Daoy (cell line): ENCODE measurements at places on chromosomes 6 and 20. TPM values are rescaled to one million over a fixed set of nuclear protein-coding genes. Genes with fewer than 3 reads are reported as not detected.

Gene PROKR2
- not detected in 2 replicates for total RNA-seq

Gene DCDC2
- total RNA-seq = 0.24 and 0.51 TPM in 2 replicates

DNA sequence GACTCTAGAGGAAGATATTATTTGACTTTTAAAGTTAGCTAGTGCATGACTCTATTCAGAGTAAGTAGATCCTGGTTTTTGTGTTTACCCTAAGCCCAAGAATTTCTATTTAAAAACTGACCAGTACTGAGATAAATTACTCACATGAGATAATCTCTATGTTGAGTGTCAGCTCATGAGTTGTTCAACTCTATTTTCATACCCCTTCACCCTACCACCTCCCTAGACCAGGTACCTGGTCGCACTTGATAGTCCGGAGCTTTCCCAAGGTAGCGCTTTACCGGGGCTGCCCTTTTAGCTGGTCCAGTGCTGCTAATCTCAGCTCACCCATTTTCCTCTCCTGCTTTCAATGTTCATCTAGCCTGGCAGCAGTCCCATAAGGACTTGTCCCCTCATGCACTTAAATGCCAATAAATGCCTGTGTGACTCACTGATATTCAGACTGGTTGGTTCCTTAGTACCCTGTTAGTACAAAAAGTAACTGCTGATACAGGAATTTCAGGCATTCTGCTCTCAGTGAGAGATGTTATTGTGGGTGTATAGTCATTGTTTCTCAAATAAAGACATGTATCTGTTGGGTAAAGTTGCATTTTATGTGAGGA, 503.9 kb downstream of the ADGRB3 start:
- no peak for DNase-seq

DNA sequence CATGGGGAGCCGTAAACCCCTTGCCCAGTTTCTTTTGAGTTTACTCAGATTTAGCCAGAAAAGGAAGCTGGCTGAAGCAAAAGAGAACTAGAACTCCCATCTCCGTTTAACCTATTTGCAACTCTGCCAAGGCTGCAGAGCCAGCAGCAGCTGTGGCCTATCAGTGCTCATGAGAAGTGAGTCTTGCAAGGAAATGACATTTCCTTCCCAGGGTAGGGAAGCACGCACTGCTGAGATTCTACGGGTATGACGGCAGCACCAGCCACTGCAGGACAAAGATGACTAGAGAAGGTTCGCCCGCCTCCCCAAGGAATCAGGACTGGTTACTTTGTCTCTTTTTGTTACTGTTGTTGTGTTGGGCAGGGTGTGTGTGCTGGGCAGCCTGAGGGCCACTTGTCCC, 47.6 kb downstream of the PPP1R3G start:
- peak; percentile 35 for DNase-seq

GRCh38 chr6:152775428-152775827, 24.8 kb downstream of the VIP start:
- DNase-seq = no peak

DNA sequence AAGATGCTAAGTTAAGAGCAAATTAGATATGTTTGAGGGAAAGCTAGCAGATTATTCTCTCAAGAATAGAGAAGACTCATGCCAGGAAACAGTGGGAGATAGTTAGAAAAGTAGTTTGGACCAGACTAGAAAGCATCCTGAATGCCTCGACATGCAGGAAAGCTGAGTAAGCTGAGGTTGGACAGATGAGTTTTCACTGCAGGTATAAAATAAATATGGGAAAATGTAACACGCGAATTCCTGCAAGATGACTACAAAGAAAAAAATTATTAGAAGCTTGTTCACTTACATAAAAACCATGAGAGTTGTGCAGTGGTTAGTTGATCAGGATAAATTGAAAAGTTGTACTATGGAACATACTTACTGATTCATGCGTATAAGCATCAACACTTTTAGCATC, 484.2 kb upstream of the MANEA start:
- DNase-seq = peak; percentile 26

DNA sequence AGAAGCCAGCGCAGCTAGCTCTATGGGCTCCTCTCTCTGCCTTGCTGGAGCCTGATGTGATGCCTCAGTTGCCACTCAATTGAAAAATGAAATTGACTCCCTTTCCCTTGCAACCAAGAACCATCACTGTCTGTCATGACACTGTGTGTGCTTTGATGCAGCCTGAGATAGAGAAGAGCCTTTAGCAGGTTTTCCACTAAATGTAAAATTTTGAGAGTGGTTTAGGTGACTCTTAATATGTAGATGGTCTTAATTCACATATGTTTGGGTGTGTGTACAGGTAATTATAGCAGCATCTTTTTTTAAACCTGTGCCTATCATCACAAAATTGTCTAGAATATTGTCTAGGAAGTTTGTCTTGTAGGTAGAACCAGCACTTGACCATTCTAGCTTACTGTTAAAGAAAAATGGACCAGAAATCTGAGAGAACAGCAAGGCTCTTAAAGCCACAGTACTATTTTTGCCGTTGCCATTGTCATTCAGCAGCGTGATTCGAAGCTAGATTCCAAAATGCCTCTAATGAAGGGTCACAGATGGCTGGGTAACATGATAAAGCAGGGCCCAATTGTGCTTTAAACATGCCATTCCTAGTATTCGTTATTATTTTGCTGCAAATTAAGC, 1.3 kb downstream of the ARFGEF3 start:
- no peak for DNase-seq

DNA sequence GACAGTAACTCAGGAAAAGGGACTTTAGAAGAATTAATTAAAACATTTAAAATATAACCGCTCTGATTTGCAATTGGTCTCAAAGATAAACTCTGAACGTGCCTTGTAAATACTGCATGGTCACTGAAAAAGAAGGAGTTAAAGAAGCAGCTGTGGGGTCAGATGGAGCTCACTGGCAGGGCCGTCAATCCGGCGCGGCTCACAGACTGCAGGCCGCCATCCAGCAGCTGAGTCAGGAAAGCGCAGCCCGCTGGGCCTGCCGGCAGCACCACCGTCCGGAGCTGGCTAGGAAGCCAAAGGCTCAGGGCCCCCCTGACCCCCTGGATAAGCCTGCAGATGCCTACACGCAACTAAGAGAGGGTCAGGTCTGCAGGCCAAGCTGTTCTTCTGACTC, 54.2 kb upstream of the FRMD1 start:
- peak; percentile 15 for DNase-seq
